ENCODE measurements at places on chromosomes 6 and 20.
A peak's percentile ranks its signal among the peaks of the same experiment; 100 is the strongest.

DNA sequence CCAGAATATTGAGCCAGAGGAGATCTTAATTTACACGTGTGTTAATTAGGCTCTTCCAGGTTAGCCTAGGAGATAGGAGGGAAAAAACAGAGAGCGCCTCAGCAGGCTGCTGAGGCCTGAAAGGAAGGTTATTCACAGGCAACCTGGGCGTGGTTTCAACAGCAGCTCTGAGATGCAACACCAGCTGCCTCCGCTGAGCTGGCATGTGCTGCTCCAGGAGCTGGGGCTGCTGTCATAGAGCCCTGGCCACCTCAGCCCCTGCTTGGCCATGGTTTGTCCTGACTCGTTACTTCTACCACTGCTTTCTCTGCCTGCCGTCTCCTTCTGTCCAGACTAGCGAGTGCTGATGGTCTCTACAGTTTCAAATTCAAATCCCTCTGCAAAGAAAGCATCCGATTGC, 32.4 kb upstream of the RPP40 start:
- peak; percentile 8 for DNase-seq

DNA sequence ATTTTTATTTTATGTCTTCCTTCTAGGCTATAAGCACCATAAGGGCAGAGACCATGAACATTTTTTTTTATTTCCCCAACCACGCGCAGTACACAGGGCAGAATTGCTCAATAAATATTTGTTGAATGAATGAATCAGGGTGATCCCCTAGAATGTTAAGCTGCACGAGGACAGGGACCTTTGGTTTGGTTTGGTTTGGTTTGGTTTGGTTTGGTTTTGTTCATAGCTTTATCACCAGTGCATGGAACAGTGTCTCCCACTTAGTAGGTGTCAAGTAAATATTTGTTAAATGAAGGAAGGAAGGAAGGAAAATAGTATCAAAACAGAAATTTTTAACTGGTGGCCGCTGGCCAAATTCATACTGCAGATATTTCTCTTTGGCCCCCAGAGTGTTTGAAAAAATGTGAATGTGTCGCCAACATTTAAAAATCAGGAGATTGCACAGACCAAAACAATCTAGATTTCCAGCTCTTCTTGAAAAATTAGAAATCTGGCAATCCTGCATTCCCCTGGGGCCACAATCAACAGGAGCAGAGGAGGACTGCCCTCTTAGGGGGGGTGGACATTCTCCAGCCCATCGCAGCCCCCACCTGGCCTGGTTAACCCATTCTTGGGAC, 205.3 kb downstream of the EYA2 start:
- no peak for DNase-seq

DNA sequence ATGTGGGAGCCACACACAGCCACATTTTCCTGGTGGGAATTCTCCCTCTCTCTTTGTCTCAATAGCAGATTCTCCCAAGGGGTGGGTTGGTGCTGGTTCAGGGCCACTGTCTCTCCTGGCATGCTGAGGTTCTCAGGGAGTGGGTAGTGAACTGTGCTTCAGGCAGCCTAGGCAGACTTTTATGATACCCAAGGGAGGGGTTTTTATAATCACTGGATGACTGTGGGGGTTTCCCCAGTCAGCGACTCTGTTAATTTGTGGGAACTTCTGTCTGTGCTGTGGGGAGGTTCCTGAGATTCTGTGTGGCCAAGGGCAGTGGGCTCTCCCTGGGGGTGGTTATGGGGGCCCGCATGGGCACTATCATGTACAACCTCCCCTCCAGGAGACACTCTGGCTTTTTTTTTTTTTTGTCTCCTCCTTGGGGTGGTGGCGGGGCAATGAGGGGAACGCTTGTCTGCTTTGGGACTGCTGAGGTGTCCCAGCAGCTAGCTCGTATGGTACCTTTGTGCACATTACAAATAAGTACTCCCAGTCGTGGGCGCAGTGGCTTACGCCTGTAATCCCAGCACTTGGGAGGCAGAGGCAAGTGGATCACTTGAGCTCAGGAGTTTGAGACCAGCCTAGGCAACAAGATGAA, 10.0 kb downstream of the PTK7 start:
- no peak for DNase-seq

DNA sequence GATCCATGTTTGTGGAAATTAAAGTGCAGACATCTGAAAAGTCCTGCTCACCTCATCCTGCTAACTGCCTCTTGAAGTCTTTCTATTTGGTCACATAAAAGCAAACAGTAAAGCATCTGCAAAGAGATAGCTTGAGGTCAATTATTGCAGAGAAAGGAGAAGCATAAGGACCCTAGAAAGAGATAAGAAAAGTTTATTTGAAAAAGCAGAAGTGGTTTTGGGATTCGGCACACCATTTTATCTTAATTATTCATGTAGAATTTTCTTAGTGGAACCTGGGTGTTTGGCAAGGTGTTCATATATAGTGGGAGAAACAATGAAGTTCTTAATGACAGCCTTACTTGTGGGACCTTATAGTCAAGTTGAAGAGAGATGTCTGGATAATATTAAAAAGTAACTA, 280.8 kb downstream of the CENPW start:
- no peak for DNase-seq

DNA sequence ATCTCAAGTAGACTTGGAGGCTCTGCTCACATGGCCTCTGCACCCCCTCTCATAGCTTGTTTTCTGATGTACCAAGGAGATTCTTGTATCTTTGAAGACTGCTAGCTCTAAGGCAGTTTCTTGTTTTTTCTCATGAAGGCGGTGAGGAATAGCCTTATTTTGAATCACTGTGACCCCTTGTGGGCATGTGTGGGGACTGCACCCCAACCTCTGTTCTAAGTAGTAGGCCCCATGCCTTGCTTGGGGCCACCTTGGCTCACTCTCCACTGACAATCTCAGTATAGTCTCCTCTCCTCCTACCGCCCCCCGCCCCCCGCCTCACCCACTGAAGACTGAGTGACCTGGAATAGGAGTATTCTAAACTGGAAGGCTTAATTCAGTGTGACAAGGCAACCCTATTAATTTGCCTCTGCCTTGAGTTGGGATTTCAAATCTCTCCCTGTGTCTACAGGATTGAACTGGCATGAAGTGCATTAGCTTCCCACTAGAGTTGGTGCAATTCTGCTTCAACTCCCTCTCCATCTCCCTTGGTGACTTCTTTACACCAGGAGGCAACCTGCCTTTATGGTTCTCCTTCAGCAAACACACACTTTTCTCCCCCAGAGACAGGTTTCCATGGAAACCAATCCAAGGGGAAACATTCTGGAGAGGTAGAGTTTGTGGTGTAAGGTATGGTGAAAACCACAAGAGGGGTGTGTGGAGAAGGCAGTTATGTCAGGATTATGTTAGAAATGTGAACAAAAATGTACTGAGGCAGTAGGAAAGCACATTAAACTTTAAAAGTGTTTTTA, 75.4 kb upstream of the ECI2 start:
- DNase-seq, result peak; percentile 41

- no peak for DNase-seq
These were observed 396.7 kb upstream of the JARID2 start for GRCh38 chr6:14849185-14849584.

DNA sequence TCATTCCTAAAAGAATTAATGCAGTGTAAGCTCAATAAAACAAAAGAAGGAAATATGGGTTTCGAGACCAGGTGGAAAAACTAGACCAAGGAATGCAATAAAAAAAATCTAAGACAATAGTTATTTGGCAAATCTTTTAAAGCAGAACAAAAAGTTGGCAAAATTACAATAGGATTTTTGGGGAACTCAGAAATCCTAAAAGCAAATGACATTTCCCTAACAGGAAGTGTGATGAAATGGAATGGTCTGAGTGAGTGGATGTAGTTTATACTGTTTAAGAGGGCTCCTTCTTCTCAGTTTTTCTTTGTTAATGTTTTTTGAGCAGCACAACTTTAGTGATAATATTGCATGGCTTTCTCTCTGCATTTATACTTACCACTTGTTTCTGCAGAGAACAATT, 190.0 kb downstream of the PLCB4 start:
- no peak for DNase-seq

- no peak for DNase-seq
These were observed 464.5 kb upstream of the MARCKS start for GRCh38 chr6:113392551-113393055.

GRCh38 chr20:54626126-54626525, 150.7 kb downstream of the DOK5 start:
- DNase-seq, result no peak

DNA sequence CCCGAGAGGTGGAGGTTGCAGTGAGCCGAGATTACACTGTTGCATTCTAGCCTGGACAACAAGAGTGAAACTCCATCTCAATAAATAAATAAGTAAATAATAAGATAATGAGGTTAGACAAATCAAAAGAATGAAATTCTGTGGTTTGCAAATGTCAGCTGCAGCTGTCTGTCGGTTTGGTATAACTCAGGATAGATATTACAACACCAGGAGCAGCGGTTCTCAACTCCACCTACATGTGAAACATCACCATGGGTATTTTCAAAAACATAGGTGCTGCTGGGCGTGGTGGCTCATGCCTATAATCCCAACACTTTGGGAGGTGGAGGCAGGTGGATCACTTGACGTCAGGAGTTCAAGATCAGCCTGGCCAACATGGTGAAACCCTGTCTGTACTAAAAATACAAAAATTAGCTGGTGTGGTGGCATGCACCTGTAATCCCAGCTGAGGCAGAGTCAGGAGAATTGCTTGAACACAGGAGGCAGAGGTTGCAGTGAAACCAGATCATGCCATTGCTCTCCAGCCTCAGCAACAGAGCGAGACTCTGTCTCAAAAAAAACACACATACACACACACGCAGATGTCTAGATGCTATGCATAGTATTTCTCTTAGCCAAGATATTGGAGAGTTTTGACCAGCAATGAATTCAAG, 126.1 kb upstream of the LAMP5 start:
- no peak for DNase-seq

DNA sequence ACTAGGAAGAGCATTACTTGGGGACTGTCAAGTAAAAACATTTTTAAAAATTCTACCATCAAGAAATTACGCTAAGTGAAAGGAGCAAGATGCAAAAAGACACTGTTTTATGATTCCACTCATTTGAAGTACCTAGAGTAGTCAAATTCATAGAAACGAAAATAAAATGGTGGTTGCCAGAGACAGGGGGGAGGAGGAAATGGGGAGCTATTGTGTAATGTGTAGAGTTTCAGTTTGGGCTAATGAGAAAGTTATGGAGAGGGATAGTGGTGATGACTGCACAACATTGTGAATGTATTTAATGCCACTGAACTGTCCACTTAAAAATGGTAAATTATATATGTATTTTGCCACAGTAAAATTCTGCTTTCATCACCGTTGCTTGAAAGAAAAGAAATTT, 83.8 kb downstream of the UST start:
- DNase-seq, result no peak

GRCh38 chr20:52751571-52751970, 220.6 kb upstream of the TSHZ2 start:
- no peak for DNase-seq

- no peak for DNase-seq
These were observed 704 bp downstream of the TOP1 start for GRCh38 chr20:41029150-41029901.

- no peak for DNase-seq
These were observed 116.4 kb downstream of the KIF6 start for GRCh38 chr6:39608652-39609345.

- DNase-seq, result no peak
These were observed 436.2 kb upstream of the SOX4 start for GRCh38 chr6:21157186-21157929.

DNA sequence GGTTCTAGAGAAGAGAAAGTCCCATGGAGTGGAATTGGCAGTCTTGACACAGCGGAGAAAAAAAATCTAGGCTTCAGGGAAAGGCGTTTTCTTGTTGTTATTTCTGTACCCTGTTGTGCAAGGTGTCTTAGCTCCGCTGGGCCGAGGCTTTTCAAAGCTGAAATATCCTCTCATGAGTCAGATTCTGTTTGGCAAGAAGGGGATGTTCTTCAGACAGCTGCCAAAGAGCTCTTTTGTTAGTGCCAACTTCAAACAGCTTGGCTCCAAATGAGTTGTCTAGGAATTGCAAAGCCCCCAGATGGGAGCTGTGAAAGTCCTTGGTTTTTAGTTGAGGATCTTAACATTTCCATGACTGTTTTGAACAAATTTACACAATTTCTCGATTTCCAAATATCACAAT, 45.6 kb downstream of the LRRN4 start:
- no peak for DNase-seq

GRCh38 chr20:44203161-44203560, 7.4 kb downstream of the OSER1 start:
- no peak for DNase-seq

DNA sequence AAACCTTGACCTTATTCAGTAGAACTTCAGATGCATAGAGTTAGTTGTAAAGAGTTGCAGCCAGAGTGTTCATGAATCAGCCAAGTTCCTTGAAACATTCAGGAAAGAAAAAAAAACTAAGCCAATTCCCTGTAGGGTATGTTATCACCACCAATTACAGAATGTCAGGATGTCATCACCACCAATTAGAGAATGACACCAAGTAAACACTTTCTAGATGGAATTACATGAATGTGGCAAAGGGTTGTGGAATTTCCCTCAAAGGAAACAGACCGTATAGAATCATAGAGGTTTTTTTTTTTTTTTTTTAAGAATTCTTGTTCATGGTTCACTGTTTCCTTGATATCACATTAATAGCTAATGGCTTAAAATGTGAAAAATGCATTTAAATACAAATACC, 472.1 kb upstream of the RNF217 start:
- no peak for DNase-seq

DNA sequence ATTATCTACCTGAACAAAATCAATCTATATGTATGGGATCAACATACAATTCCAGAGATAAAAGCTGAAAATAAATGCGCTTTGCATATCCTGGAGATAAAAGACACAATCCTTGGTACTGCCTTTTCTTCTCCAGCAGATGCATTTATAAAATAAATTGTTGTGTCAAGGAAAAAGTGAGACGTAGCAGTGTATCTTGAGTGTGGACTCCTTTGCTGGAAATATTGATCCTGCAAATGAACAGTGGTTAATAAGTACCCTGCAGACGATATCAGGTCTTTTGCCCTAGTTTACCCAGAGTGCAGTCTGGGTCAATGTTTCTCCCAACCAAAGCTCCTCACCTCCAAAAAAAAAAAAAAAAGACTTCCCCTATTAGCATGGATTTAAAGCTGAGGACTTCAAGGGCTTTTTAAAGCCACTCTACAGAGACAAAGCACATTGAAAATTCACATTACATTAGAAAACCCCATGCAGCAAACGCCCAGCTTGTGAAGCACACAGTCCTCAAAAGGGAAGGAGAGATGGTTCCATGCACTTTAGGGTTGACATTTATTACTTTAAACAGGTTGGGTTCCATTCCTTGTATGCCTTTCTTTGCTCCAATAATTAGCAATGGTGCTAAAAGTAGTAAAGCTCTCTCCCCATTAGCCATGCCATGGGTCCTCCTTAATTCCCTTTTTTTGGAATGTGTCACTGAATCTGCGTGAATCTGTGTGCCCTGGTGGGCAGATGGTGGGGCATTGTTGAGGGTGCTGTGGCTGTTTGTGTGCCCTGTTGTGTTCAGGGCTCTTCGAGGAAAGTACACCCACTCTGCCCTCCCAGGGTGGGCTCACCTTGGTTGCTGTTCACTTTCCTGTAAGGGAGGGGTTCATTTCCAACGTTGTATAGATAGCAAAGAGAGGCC, 21.1 kb downstream of the FOXA2 start:
- no peak for DNase-seq

Data from HCT116 (cell line).